ENCODE measurements at places on chromosomes 5 and 9. TPM values are rescaled to one million over a fixed set of nuclear protein-coding genes. Genes with fewer than 3 reads are reported as not detected.

- DNase-seq = no peak
These were observed 316.9 kb downstream of the KCNN2 start for GRCh38 chr5:114678778-114679177.

- no peak for DNase-seq
These were observed 7.3 kb downstream of the FBXW11 start for GRCh38 chr5:171999100-171999499.

DNA sequence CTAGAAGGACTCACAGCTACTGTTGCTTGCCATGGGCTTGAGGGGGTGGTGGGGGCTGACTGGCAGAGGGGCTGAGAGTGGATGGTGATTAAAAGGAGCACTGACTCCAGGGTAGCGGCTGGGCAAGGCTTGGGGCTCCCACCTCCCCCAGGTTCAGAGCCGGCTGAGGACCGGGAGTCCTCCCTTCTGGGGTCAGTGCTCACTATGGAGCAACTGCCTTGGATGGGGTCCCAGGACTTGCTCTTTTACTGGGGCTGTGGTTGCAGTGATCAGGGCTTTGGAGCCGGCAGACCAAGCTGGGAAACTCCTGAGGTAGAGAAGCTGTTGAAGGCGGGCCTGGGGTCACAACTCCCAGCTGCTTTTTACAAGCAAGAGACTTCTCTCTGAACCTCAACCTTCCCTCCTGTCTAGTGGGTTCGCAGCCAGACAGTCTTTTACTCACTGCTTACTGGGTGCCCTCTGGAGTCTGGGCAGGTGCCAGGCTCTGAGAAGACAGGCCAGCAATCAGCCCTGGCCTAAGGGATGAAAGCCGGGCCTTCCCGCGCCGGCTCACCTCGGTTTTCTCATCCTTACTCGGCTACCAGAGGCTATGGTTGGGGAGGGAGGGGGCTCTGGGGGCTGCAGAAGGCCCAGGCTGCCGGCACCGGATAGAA, 795 bp upstream of the ASS1 start:
- DNase-seq = no peak

- no peak for DNase-seq
These were observed 5.2 kb upstream of the FBP1 start for GRCh38 chr9:94644543-94644942.

GRCh38 chr5:175752826-175753535, 95.1 kb downstream of the HRH2 start:
- no peak for DNase-seq

GRCh38 chr9:130407916-130408663, 36.7 kb upstream of the ASS1 start:
- no peak for DNase-seq

DNA sequence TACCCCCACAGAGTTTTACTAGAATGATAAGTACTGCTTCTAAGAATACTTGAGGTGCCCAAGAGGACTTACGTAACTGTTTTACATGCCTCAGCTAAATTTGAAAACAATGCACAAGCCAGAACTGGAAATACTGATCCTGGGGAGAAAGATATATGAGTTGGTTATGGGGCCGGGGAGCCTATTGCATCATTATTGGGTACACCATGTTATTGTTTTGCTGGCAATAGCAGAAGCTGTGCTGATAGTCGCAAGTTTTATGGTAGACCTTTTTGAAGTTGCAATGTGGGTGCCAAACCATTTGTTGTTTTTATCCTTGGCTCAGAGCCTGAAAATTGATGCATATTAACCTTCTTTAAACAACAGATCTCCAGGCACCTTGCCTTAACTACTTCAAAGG, 108.4 kb upstream of the DHFR start:
- no peak for DNase-seq

DNA sequence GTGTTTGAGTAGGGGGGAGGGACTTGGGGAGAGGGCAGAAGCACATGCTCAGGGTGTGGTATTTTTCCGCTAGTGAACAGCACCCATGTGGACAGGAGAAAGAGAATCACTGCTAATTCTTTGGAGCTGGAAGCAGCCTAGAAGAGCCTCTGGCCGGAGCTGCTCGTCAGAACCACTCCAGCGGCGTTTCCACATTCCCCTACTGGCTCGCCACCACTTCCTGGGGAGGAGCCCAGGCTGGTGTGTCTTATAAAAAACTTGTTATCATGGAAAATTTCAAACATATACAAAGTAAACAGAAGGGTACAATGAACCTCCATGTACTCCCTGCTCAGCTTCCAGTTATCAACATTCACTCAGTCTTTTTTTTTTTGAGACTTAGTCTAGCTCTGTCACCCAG, 26.7 kb downstream of the LHX2 start:
- no peak for DNase-seq

DNA sequence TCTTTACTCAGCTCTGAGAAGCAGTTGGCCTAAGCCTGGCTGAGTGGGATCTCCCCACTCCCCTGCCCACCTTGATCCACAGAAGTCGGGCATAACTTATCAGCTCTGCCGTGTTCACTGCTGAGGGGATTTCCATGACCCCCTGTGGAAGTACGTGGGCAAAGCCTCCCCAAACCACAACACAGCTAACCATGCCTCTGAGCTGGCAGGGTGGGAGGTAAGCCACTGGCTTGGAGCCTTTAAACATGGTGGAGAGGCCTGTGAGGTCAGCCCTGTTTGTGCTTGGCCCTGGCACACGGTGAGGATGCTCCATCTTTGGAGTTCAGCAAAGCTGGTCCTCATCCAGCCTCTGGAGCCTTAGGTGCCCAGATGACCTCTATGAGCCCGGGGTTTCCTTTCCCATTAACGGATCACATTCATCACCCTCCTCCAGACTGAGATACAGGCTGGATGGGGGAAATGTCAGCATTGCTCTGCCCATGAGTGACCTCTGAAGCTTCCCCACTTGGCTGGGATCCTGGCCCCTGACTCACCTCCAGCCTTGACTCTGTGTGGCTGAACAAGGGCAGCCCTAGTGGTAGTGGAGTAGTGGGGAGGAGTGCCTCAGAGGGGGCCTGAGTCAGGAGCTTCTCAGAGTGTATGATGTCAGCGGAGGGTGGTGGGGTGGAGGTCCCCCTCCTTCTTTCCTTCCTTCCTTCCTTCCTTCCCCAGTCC, 6.2 kb downstream of the PDLIM4 start:
- peak; percentile 62 for DNase-seq

DNA sequence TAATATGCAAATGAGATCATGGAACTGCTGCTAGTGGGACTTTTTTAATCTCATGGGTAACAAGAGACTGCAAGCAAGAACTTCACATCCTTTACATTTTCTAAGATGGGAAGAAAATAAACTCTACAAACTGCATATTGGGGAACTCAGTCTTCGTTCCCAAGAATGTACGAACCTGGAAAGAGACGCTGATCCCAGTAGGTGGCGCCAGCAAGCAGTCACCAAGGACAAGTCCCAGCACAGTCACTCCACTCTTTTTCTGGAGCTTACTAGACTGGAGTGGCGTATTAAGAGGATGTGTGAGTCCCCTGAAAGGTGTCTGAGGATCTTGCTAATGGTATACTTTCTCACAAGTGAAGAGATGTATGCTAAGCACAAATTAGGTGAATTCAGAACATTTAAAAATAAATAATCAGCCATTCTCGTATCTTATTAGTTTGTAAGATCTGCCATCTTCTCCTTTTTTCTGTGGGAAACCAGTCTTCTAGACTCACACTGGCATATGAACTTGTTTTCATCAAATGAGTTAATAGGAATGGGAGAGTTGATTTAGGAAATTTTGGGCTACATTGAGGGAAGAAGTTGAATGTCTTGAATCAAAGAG, 16.0 kb upstream of the PUM3 start:
- no peak for DNase-seq

DNA sequence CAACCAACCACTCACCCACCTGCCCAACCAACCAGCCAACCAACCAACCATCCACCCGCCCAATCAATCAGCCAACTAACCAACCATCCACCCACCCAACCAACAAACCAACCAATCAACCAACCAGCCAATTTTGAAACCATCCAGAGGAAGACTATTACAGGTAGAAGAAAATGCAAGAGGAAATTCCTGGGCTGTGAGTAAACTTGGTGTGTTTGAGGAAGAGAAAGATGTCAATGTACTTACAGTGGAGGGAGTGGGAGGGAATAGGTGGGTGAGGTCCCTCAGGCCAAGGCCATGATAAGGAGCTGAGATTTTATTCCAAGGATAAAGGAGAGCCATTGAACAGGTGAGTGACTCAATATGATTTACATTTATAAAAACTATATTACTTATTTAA, 30.4 kb downstream of the C9orf57 start:
- DNase-seq = no peak

TMC1 gene
- not detected for total RNA-seq

CRB2 gene
- total RNA-seq = 0.14 TPM

ZBED3 gene
- 3.3 TPM for total RNA-seq

GDNF gene
- total RNA-seq = 0.23 TPM

ANKDD1B gene
- 1.3 TPM for total RNA-seq

PKD2L2 gene
- total RNA-seq = not detected

OCLN gene
- total RNA-seq = 29.8 TPM
